Brain (organoid and tissue), 16 donors: ENCODE measurements at places on chromosomes 2 and 18.

- DNase-seq, result peak; percentile 6
Observed at GRCh38 chr2:219592736-219593135, 4.9 kb upstream of the STK11IP start.

GRCh38 chr2:112003576-112004252, 51.4 kb upstream of the TMEM87B start:
- no peak for DNase-seq

DNA sequence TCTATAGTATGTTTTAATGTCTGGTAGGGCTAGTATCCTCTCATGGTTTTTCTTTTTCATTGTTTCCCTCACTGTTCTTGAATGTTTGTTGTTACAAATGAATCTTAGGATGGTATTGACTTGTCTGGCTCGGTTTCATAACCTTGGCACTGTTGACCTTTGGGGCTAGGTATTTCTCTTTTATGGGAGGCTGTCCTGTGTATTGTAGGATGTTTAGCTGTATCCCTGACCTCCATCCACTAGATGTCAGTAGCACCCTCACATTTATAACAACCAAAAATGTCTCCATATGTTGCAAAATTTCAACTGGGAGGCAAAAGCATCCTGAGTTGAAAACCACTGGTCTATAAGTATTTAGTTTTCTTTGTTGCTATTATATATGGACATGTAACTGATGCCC, 7.0 kb upstream of the AOX1 start:
- no peak for DNase-seq

GRCh38 chr2:225465827-225466226, 66.3 kb downstream of the NYAP2 start:
- DNase-seq, result peak; percentile 33

DNA sequence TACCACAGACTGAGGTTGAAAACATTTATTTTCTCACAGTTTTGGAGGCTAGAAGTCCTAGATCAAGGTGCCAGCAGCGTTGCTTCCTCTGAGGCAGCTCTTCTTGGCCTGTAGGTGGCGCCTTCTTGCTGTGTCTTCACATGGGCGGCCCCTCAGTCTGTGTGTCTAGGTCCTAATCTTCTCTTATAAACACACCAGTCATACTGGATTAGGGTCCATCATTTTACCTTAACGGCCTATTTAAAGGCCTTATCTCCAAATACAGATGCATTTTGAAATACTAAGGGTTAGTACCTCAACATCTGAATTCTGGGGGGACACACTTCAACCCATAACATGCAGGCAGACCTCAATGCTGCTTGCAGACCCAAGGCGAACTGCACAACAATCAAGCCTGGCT, 4.4 kb upstream of the RMC1 start:
- DNase-seq, result peak; percentile 69

- no peak for DNase-seq
Observed at GRCh38 chr2:85438201-85439024, 19.9 kb downstream of the SH2D6 start.

GRCh38 chr2:120346667-120347358, 877 bp downstream of the INHBB start:
- peak; percentile 62 for DNase-seq

DNA sequence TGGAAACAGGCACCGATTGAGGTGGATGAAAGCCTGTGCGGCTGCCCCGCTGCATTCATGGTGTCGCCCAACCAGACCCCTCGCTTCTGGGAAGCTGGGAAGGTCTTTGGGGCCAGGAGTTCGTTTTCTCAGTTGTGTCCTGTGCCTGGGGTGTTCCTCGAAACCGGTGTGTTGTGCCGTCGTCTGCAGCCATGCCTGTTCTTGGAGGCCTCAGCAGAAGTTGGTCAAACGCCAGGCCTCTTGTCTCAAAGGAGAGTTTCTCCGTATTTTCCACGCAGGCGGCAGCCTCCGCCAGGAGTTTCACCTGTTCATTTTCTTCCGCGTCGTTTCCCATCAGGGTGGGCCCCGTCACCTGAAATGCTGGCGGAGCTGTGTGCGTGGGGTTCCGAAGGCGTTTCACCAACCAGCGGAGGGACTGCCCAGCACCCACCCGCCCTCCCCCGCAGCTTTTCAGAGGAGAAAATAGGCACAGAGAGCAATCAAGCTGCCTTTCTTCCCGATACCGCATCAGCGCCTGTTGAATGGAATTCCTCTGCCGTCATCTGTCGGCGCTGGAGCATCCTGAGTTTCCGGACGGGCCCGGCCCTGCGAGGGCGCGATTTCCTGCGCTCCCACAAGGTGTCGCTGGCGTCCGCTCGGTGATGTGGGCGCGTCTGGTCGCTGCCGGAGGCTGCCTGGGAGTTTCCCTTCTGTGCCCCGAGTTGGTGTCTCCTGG, 17.0 kb upstream of the NFATC1 start:
- peak; percentile 64 for DNase-seq

GRCh38 chr2:38532366-38532765, 70.4 kb downstream of the HNRNPLL start:
- no peak for DNase-seq

DNA sequence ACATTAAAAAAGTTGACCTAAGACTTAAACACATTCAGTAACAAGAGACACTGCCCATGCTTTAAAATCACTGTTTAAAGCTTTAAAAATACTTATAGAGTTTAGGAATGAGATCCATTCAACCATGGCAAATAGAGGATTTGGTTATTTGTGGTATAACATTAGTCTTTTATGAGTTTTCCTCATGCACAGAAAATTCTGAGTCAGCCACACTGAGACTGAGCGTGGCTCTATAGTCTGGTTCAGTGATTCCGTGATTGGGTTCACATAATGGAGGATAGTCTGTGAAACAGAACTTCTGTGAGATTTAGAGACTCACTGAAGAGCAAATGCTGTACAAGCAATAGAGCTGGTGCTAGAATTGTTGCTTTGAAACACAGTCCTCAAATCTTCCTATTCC, 1502.4 kb upstream of the PIK3C3 start:
- no peak for DNase-seq

DNA sequence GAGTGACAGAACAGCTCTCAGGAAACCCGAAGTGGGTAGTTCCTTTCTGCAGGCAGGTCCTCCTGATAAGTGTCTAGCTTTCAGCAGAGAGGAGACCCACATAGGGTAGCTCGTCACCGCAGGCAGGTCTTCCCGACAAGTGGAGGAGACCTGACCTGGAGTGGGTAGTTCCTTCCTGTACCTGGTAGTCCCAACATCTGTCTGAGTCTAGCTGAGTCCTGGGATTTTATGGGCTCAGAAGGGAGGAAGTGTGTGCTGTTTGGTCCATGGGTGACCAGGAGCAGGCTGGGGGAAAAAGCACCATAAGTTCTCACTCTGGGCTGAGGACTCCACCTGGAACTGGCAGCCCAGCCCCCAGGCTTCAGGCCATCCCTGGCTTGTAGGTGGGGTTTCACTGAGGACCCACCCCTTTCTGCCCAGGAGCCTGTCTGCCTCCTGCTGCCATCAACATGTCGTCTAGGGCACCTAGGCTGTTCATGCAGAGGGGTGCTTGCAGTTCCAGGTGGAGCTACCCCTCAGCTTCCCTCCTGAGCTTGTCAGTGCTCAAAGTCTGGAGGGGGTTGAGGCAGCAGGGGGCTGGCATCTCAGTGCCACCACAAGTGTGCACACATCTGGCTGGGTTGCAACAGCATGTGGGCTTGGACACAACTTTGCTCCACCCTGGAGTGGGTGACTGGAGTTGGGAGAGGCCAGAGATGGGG, 9.4 kb downstream of the DYSF start:
- no peak for DNase-seq

- peak; percentile 74 for DNase-seq
Observed at GRCh38 chr2:20609349-20609994, 41.4 kb downstream of the HS1BP3 start.

- no peak for DNase-seq
Observed at GRCh38 chr2:127594116-127594591, 51.8 kb upstream of the GPR17 start.

DNA sequence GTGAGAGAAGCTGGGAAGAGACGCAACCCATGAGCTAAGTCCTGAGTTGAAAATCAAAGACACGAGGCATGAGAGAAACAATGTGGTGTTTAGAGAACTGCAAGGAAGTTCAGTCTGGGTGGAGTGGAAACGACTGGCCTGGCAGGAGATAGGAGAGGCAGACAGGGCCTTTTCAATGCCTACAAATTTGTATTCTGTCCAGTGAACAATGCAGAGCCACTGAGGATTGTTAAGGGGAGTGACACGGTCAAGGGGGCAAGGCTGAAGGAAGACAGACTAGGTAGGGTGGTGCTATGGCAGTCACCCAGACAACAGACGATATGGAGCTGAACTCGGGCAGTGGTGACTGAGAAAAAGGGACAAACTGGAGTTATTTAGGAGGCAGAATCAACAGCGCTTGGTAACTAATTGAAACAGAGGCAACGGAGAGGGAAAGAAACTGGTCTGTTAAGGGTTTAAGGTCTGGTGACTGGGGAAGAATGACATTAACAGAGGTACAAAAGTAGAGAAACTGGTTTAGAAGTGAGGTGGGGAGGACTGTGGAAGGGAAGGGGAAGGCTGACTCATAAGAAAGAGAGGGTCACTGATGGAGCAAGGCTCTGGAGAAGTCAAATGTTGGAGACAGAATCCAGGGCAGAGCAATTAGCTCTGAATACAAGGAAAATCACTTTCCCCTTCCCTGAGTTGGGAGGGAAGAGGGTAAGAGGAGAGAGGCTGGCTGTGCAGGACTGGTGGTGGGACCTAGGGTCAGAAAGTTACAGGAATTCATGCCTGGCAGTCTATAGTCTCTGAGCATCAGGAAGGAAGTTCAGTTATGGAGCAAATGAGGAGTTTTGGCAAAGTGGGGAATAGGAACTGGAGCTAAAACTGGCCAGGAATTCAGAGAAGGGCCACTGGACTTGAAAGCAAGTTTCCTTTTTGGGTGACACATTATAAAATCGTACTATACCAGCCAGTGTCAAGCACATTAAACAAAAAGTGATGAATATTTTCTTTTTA, 63.4 kb upstream of the CHRNA1 start:
- DNase-seq, result no peak

DNA sequence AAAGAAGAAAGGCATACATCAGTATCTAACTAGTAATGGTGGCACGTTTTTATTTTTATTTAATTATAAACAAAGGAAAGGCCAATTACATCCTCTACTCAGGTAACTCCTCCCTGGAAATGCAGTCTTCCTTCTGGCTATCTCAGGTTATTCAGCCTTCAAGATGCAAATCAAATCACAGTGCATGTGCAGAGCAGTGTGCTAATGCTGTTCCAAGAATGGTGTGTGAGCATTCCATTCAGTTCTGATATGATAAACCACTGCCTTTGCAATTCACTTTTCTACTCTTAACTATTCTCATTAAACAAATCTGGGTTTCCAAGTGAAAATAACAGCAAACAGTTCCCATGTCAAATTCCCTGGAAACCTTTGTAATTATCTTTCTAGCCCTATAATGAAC, 38.4 kb downstream of the SEPTIN10 start:
- peak; percentile 16 for DNase-seq

- no peak for DNase-seq
Observed at GRCh38 chr2:119065146-119065545, 93.4 kb downstream of the C1QL2 start.

GRCh38 chr2:101150306-101151145, 656 bp downstream of the TBC1D8 start:
- peak; percentile 40 for DNase-seq

- no peak for DNase-seq
Observed at GRCh38 chr2:36409935-36410334, 54.4 kb downstream of the CRIM1 start.

DNA sequence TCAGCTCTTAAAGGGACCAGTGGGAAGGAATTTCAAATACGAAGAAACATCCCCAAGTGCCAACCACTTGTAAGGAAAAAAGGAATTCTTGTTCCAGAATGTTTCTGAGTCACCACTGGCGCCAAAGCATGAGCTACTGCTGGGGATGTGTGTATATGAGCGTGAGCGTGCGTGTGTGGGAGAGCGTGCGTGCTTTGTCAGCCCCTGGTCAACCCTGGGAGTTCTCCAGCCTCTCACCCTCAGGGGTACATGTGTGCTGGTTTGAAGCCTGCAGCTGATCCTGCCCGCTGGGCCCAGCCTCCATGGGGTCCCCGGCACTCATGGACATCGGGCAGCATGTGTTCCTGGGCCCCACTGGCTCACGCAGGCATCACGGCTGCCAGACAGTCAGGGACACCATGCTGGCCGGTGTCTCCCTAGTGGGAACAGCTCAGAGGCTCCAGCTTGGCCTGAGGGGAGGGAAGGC, 17.1 kb downstream of the HS6ST1 start:
- peak; percentile 18 for DNase-seq

DNA sequence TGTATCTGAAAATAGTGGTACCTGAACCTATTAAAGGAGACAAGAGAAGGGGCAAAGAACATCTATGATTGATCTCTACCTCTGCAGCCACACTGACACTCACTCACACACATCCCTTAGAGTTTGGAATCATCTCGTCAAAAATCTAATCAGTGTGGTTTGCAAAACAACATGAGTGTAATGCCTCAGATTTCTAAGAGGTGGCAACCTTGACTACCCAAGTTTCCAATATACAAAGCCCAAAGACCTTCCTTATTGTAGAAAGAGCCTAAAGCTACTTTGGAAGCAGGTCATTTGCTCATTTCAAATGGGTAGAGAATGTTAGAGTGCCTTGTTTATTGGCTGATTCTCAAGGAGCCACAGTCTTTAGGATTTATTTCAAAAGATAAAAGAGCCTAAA, 444.9 kb downstream of the ARHGAP15 start:
- DNase-seq, result no peak

GRCh38 chr2:144227427-144228105, 292.4 kb downstream of the ZEB2 start:
- DNase-seq, result no peak

- peak; percentile 70 for DNase-seq
Observed at GRCh38 chr2:65701191-65701590, 268.8 kb upstream of the SPRED2 start.

GRCh38 chr2:42223855-42224268, 54.7 kb downstream of the EML4 start:
- no peak for DNase-seq

DNA sequence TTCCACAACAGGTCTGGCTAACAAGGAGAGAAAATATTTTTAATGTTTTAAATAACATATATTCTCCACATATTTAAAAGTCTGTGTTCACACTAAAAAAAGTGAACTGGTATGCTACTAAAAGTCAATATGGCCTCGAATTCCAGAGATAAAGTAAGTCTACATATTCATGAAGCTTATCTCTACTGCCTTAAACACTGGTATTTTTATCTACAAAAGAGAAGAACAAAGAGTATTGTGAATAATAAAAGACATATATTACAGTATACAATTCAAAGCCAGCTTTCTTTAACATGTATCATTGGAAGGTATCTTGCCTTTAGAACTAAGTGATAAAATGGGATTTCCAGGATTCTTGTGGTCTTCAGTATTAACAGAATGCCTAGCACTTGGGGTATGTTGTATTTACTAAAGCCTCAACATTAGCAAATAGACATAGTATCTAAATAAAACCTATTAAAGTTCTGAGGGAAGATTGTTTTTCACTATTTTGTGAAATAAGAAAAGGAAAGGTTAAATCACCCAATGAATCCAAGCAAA, 302.8 kb upstream of the CCDC68 start:
- no peak for DNase-seq

- no peak for DNase-seq
Observed at GRCh38 chr18:12066910-12067511, 26.6 kb upstream of the ANKRD62 start.
